ENCODE measurements at places on chromosomes 6 and 20. TPM values are rescaled to one million over a fixed set of nuclear protein-coding genes. Genes with fewer than 3 reads are reported as not detected.

Gene TUBB
- total RNA-seq, result 915 TPM

Gene CUL7
- 8.6 TPM for total RNA-seq

Gene TUBB2B
- 16.9 TPM for total RNA-seq

Gene BPIFB4
- total RNA-seq, result not detected

Gene GMPR
- total RNA-seq, result 3.5 TPM

Gene MAS1
- total RNA-seq, result not detected

Gene AGER
- 1.4 TPM for total RNA-seq

Gene SNRNP48
- total RNA-seq, result 9.7 TPM

Gene SLC26A8
- not detected for total RNA-seq

Gene DNMT3B
- total RNA-seq, result 4.0 TPM

Gene PLAGL2
- 22.5 TPM for total RNA-seq

Gene DCDC2
- 2.7 TPM for total RNA-seq

Gene FOXQ1
- 5.8 TPM for total RNA-seq

Gene MAN1A1
- 0.03 TPM for total RNA-seq

Gene GLP1R
- total RNA-seq, result not detected

Gene PIGU
- 30.1 TPM for total RNA-seq

Gene C6orf15
- total RNA-seq, result 0.07 TPM

Gene SLC35D3
- 0.07 TPM for total RNA-seq

Gene COL19A1
- total RNA-seq, result not detected

Gene EEF1E1
- 53.0 TPM for total RNA-seq

Gene HCRTR2
- not detected for total RNA-seq

All from A549 treated with dexamethasone at 1 μM for 4 hours (cell line).